ENCODE measurements at places on chromosomes 13 and 19. TPM values are rescaled to one million over a fixed set of nuclear protein-coding genes. Genes with fewer than 3 reads are reported as not detected.

Gene MEIOSIN
- not detected for total RNA-seq

Gene KLK12
- not detected for total RNA-seq

Gene KIR2DL4
- total RNA-seq = not detected

Gene ZNF441
- total RNA-seq = 13.3 TPM

Gene SHD
- total RNA-seq = not detected

DNA sequence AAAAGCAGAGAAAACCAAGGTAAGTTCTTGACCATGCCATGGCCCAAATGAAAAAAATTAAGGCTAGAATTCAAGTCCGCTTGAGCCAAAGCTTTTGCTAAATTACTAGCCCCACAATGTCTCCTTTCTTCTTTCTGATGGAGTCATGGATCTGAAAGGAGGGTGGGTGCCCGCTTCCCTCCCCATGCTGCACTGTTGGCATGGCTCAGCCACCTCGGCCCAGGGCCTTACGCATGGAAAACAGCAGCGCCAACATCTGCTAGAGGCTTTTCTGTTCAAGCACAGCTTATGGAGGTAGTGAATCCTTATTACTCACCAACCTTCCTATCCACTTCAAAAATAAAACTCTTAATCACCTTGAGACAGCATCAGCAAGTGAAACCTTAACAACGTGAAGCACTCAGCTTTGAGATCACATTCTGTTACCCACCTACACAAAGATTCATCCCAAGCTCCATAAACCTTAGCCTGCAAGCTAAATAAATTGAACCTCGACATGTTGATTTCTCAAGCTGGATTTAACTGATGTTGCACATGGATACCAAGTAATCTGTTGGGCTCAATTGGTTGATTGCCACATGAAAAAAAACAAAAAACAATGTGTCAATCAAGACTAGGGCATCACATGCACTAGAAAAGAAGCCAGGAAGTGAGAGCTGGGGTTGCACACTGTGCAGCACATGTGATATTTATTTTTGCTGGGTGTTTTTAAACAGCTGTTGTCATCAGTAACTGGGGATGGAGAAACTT is 43.4 kb downstream of the TPT1 start:
- no peak for DNase-seq

DNA sequence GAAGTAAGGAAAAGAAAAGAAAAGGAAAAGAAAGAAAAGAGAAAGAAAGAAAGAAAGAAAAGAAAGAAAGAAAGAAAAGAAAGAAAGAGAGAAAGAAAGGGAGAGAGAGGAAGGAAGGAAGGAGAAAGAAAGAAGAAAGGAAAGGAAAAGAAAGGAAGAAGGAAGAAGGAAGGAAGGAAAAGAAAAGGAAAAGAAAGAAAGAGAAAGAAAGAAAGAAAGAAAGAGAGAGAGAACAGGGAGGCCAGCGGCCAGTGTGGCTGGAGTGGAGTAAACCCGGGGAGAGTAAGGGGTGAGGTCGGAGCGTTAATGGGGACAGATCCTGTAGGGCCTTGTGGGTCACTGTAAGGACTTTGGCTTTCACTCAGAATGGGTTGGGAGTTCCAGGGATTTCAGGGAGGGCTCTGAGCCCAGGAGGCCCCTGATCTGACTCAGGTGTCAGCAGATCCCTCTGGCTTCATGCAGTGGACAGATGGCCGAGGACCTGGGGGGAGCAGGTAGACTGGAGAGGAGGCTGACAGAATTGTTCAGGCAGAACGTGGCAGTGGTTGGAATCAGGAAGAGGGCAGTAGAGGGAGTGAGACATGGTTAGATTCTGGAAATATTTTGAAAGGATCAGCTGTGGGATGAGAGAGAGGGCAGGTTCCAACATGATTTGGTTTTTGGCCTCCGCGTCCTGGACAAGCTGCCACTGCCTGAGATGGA is 19.8 kb upstream of the FXYD3 start:
- DNase-seq = no peak

- DNase-seq = no peak
Observed at GRCh38 chr13:38309397-38309796, 40.3 kb upstream of the UFM1 start.

GRCh38 chr19:19040417-19040816 is 7.0 kb downstream of the ARMC6 start:
- DNase-seq = peak; percentile 70

DNA sequence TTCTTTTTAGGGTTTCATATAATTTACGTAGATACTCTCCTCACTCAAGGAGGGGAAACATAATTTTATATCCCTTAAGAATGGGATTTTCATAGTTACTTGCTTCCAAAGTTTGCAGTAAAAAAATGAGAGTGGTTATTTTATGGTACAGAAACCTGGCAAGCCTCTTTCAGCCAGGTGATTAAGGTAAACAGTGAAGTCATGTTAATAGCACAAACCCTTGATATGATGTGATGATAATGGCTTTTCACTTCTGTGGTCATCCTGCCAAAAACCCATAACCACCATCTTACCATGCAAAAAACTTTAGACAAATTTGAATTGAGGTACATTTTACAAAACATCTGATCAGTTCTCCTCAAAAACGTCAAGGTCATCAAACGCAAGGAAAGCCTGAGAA is 517.8 kb downstream of the SLITRK5 start:
- no peak for DNase-seq

GRCh38 chr13:40261947-40262346 is 404.5 kb downstream of the FOXO1 start:
- no peak for DNase-seq

- no peak for DNase-seq
Observed at GRCh38 chr19:4502282-4503131, 15.8 kb downstream of the PLIN4 start.

DNA sequence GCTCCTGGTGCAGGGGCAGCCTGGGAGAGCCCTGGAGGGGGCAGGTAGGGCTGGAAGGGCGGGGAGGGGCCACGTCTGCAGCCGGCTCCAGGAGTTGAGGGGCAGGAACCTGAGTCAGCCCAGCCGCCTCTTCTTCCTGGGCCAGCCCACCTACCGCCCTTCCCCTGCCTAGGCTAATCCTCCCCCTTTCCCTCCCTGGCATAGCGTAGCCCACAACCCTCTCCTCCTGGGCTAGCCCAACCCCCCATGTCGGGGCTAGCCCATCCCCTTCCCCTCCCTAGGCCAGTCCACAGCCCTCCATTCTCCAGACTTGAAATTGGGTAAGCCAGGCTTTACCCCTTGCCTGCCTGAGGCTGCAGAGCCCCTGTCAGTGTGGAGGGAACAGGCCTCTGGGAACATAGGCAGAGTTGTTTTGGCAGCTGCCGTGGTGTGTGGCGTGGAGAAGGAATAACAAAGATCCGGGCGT is 20.6 kb upstream of the WDR18 start:
- DNase-seq = no peak

DNA sequence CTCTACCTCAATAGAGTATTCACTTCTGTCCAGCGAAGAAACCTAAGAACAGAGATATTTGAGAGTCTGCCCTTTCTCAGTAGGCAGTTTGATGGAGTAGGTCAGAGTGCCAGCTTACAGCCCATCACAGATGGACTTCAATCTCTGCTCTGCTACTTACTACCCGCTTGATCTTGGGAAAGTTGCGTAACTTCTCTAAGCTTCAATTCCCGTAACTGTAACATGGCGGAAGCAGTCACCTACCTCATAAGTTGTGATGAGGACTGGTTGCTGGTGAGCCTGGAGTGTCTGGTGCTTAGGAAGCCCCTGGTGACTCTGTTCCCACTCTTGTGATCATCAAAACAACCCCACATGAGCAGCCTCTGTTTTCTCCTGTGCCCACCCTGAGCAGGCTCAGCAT is 31.0 kb downstream of the AMER2 start:
- no peak for DNase-seq

GRCh38 chr13:81207636-81208035 is 866.7 kb upstream of the SPRY2 start:
- DNase-seq = no peak

DNA sequence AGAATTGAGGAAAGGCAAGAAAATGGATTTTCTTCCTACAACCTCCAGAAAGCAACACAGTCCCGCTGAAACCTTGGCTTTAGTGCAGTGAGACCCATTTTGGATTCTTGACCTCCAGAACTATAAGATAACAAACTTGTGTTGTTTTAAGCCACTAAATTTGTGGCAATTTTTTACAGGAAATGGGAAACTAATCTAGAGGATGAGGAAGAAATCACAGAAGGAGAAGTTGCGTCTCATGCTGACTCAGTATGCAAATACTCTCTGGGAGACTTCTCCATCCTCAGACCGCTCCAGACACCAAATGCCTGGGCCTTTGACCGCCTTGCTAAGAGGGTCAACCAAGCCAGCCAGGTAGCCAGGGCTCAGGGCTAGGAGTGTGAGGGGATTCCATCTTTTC is 13.1 kb upstream of the CEACAM16 start:
- no peak for DNase-seq

DNA sequence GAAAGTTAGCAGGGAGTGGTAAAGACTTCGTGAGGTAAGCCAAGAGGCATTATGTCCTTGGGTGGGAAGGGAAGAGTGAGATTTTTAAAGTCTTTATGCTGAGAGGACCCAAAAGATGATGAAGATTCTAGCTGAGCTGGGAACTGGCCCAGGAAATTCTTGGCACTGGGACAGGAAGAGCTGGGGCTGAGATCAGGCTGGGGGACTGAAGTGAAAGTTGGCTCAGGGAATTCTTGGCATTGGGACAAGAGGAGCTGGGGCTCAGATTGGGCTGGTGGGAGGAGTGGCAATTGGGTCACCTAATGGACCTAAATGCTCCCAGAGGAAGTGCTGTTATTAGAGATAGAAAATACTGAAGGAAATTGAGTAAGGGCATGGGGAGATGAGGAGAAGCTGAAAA is 8.8 kb downstream of the SCEL start:
- peak; percentile 76 for DNase-seq

GRCh38 chr19:49342291-49342721 is 7.1 kb downstream of the CD37 start:
- DNase-seq = peak; percentile 46
